ENCODE measurements at places on chromosomes 7 and 10. TPM values are rescaled to one million over a fixed set of nuclear protein-coding genes. Genes with fewer than 3 reads are reported as not detected.

DNA sequence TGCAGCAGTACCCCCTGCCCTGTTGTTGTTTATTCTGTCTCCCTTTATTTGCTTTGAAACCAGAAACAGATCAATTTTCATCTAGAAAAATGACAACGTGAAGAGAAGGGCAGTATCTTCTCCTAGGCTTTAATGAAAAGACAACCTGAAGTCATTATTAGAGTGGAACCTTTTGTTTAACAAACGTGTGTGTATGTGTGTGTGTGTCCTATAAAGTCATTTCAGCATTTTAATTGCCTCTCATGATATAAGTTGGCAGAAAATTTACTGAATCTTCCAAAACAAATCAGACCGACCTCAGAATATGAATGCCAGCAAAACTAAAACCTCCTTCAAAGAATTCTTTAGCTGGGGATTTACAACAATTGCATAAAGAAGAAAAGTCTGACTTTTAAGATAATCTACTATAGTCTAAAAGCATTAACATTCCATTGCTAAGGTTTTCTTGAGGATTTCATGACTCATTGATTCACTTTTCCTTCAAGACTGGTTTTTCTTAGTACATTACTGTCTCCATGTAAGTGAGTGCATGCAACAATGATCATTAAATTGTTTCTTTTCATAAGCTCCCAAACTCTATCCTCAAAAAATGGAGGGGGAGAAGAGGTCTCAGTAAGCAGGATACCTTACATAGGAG is 3.2 kb downstream of the GLI3 start:
- no peak for DNase-seq

DNA sequence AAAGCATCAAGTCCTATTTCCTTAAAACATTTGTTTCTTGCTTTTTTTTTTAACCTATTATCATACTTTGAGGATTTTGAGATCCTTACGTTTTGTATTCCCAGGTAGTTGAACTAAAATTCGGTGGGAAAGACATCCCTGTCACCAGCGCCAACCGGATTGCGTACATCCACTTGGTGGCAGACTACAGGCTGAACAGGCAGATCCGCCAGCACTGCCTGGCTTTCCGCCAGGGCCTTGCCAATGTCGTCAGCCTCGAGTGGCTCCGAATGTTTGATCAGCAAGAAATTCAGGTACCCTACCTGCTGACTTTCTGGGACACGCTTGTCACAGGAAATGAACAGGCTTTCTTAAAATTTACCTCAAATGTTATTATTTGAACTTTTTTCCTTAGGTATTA is 83.0 kb upstream of the DNAJB6 start:
- DNase-seq, result no peak

DNA sequence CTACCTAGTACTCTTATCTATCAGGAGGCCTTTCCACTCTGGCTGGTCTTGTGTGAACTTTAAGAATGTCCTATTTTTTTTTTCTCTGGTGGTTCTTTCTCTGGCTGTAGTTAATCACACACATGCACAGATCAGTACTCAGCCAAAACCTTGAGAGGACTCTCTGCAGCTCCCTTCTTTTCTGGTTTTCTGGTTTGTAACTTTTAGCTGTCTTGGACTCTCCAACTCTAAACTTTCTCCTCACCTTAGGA is 54.9 kb upstream of the HELLS start:
- no peak for DNase-seq

Gene SEMA3E
- total RNA-seq, result 0.96 TPM

Gene CFTR
- total RNA-seq, result not detected
